NCI-H2171 treated with DMSO at 0.1 percent for 48 hours (cell line): ENCODE measurements at places on chromosomes 12 and 14.

GRCh38 chr12:130832561-130833209 is 6.4 kb downstream of the STX2 start:
- peak; percentile 14 for DNase-seq

- no peak for DNase-seq
Observed at GRCh38 chr14:87461704-87462103, 531.3 kb downstream of the GALC start.

DNA sequence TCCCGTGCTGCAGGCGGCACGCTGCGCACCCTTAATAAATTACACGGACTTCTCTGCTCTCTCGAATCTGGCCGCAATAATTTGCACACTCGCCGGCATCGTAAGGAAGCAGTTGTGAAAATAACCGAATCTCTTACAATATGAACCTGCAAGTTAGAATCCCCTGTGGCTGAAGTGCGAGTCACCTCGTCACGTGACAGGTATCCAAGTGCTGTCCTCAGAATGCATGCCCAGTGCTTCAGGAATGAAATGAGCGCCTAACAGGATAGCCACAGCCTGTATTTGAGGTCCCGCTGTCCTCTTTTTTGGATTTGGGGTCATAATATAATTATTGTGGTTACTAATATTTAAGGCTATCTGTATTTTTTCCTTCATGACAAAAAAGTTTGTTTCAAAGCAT is 82.0 kb downstream of the VWF start:
- DNase-seq: no peak

GRCh38 chr14:80634106-80634758 is 307.3 kb downstream of the CEP128 start:
- no peak for DNase-seq

DNA sequence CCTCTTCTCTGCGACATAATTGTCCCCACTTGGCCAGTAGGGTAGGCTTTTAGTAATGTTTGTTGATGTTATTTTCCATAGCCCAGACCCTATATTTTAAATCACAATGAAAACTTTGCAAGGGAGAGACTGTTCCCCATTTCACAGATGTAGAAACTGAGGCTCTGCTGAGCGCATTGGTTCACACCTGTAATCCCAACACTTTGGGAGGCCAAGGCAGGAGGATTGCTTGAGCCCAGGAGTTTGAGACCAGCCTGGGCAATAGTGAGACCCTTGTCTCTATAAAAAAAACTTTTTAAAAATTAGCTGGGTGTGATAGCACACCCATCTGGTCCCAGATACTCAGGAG is 114.8 kb downstream of the DIP2B start:
- DNase-seq: no peak

DNA sequence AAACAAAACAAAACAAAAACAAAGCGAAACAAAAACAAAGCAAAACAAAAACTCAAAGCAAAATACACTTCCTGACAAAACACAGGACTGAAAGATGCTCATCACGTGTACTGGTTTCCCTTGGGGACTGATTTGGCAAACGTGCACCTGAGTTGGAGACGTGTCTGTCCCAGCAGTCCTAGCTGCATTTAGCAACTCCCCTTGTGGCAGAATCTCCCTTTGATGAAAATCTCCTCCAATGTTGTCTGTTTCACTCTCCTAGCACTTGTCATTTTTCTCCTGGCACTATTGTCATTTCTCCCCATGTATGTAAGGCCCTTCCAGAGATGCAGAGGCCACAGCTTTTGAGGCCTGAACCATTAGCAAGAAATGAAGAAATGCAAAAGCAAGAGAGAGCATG is 6.8 kb upstream of the SLC24A4 start:
- peak; percentile 50 for DNase-seq

DNA sequence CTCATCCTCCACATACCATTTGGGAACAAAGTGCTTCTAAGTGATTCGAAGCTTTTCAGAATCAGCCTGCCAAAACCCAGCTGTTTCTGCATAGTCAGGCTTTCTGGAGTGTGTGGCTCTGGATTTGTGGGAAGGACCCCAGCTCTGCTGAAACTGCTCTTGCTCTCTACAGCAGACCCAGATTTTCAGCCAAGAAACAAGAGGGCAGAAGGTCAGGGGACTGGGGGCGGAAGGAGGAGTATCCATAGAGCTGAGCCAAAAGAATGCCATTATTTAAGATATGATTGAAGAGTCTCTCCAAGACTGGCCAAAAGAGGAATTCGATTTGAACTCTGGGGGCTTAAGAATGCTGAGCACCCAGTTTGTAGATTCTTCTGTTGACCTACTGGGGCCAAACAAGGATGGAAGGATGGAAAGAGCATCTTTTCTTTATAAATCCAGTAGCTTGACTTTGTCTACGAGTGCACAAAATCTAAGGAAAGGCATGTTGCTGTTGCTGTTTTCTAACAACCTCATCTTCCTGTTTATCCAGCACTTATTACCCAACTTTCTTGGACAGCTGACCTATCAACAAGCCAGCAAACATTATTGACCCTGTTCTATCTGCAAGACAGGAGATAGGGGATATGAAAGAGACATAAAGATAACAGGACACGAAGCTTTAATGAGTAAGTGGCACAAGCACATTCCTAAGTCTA is 29.2 kb downstream of the FBLN5 start:
- DNase-seq: no peak

DNA sequence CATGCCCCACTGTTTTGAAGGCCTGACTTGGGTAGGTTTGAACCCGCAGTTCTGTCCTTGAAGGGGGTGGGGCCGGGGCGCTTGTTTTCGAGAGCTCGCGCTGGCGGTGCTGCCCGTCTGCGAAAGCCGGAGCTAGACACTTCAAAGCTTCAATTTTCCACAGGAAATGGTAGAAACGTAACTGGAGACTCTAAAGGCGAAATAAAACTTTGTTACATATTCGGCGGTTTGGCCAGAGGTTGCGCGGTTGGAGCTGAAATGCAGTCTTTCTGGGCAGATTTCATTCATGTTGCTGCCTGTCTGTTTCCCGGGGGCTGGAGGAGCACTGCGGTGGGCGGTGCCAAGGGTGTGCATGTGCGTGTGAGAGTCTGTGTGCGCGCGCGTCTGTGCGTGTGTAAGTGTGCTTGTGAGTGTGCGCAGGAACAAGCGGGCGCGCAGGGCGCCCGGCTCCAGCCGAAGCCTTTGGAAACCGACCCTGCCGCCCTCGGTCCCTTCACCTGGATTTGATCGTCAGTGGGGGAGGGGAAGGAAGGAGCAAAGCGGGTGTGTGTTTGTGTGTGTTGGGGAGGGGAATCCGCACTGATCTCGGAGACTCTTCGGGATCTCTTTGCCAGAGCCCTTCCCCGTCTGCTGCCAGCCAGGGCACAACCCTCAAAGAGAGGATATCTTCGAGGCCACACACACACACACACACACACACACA is 227.7 kb upstream of the CRY1 start:
- DNase-seq: peak; percentile 77

GRCh38 chr14:75806352-75806832 is 145.3 kb downstream of the TTLL5 start:
- no peak for DNase-seq

DNA sequence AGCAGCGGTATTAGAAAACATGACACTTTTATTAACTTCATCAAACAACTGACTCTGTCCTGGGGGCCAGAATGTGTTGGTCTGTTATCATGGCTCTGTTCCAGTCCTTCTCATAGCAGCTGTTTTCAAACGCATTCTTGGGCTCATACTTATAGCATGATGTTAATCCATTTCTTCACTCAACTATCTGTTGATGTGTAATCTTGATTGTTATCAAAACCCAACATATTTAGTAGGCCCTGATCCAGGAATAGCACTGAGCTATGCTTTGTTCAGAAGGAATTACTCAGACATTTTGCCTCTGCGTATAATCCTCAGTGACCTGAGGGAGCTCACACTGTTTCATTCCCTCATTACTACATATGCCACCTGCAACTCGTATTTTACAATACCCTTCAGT is 315.9 kb downstream of the BMP4 start:
- DNase-seq: no peak

DNA sequence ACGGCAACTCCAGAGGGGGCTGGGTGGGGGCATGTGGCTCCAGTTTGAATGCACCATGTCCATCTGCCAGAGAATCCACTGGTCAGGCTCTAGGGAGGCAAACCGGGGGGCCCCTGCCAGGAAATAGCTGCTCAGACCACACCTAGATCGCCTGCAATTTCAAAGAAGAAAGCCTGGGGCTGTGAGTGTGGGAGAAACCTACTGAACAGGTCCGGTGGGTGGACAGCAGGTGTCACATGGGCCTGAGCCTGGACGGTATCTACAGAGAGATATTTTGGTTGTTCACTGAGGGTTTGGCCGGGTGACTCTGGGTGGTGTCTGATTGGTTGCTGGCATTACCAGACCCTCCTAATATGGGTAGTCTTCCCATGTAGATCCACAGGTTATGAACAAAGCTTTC is 32.0 kb downstream of the DAO start:
- no peak for DNase-seq
